Stimulated activated CD4-positive, alpha-beta T cell treated with anti-CD3 and anti-CD28 coated beads, Interleukin-1b, Interleukin-23, amount 100 ng/mL, for 48 hours (primary cell): ENCODE measurements at places on chromosomes 16 and 17.

DNA sequence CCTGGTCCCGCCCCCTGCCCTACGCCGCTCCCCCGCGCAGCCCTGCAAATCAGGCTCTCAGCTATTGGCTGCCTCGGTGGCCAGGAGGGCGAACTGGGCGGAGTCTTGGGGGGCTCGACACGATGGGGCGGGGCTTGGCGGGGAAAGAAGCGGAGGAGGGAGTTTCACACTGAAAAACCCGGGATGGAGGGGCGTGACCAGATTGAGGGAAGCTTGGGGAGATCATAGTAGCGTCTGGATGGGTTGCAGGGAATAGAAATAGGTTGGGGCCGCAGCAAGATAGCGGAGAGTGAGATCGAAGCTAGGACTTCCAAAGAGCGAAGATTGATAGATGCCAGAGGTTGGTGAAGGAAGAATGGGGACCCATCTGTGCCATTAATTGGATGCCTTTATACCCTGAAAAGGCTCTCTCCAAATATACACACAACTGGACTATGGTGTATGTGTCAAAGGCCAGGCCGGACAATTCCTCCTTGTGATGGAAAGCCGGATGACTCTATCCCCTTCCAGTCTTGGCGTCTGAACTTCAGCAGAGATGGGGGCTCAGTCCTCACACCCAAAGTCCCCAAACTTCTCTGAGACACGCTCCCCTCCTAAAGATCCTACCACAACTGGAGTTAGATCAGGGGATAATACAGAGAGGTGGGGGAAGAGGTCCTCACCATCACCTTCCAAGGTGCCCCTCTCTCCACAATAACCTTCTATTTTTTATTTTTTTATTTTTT lies 376 bp upstream of the STAC2 start:
- DNase-seq = peak; percentile 43

GRCh38 chr16:54341892-54342776 lies 55.5 kb upstream of the IRX3 start:
- DNase-seq = no peak

DNA sequence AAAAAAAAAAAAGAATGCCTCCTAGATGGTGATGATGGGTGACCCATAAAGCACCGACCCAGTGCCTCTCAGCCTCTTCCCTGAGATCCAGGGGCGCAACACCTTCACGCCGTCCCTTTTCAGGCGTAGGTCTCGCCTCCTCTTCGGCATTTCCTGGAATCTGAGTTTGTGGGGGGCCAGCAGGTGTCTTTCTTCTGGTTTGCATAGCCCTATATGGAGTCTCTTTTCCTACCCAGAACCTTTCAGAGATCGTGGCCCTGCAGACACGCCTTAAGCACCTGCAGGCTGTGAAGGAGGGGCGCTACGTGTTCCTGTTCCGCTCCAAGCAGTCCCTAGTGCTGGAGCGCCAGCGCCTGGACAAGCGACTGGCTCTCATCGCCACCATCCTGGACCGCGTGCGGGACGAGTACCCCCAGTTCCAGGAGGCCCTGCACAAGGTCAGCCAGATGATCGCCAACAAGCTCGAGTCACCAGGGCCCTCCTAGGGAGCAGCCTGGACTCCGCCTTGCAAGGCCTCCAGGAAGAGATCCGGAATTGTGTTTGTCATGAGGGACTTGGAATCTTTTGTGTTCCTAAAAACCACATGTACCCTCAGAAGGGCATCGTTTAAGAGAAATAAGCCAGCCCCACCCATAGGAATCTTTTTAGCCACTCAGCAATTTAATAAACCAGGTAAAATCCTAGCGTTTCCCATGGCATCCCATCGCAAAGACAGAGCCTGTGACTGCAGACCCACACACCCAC lies 1.9 kb upstream of the GAA start:
- DNase-seq = no peak

DNA sequence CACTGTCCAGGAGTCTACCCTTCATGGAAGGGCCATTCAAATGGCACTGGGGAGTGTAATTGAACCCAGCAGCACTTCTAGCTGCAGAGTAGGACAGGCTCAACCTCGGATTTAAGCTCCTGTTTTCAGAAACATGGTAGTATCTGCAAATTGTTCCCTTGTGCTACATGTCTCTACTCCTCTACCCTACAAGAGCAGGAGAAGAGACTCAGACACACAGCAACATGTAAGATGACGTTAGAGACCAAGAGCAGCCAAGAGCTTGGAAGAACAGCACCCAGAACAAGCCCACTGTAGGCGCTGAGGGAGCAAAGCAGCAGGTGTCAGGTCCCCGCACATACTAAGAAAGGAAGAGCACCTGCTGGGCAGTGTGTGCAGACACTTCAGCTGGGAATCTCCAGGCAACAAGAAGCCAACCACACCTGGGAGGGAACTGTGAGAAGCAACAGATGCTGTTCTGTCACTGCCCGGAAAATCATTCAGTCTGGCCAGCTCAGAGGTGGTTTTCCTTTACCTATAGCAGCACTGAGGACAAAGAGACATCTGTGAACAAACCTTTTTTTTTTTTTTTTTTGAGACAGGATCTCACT lies 35.6 kb upstream of the MNT start:
- DNase-seq = no peak

DNA sequence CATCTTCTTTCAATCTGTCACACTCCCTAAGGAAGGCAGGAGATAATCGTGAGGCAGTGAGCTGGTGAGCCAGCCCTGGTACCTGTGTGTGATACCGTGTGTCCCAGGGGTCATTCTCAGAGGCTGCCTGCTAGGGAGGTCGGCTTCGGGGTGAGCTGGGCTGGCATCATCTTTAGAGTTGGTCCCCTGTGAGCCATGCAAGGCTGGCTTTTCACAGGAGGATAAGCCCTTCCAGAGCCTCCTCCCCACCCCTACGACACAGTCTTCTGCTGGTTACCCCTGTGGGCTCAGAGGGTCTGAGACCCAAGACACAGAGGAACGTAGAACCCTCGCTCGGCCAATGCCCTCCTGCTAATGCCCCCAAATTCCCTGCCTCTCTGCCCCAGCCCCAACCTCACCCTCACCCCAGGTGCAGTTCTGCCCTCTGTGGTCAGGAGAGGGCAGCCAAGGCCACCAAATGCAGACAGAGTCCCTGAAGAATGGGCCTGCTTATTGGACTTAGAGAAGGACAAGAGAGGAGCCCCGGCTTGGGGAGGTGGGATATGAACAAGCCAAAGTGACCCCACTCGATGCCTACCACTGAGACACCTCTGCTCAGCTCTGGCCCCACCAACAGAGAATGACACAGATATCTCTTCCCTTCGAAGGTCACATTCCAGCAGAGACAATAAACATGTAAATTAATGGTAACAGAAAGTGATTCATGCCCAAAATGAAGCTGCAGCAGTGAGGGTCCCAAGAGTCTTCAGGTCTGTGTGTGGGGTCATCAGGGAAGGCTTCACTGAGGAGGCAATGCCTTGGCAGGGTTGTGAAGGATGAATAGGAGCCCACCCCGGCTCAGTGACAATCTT lies 80.8 kb upstream of the CCL1 start:
- DNase-seq = no peak

DNA sequence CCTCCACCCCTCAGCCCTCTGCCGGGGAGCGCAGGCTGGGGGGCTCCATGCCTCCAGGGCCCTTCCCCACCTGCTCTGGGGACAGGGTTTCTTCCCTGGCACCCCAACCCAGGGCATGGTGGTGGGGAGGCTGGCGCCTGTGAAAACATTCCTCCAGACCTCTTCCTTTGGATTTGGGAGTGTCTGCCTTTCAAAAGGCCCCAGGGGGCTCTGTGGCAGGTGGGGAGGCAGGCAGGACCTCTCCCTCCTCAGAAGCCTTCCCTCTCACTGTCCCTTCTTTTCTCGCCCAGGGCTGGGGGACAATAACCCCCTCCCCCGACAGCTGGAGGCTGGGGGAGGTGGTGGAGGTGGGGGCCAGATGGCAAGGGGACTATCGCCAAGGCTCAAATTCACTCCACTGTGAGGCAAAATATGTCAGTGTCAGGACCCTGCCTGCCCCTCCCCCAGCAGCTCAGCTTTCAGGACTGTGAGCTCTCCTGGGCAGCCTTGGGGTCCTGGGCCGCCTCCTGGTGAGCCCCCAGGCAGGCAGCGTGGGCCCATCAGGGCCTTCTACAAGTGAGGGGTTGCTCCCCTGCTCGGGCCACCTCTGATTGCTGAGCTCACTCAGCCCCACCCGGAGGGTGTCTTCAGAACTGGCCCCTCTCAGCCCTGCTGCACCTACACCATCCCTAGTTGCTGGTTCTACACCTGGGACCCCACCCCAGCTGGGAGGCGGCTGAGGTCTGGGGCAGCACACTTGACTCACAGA lies 1.8 kb downstream of the CDH15 start:
- DNase-seq = no peak

DNA sequence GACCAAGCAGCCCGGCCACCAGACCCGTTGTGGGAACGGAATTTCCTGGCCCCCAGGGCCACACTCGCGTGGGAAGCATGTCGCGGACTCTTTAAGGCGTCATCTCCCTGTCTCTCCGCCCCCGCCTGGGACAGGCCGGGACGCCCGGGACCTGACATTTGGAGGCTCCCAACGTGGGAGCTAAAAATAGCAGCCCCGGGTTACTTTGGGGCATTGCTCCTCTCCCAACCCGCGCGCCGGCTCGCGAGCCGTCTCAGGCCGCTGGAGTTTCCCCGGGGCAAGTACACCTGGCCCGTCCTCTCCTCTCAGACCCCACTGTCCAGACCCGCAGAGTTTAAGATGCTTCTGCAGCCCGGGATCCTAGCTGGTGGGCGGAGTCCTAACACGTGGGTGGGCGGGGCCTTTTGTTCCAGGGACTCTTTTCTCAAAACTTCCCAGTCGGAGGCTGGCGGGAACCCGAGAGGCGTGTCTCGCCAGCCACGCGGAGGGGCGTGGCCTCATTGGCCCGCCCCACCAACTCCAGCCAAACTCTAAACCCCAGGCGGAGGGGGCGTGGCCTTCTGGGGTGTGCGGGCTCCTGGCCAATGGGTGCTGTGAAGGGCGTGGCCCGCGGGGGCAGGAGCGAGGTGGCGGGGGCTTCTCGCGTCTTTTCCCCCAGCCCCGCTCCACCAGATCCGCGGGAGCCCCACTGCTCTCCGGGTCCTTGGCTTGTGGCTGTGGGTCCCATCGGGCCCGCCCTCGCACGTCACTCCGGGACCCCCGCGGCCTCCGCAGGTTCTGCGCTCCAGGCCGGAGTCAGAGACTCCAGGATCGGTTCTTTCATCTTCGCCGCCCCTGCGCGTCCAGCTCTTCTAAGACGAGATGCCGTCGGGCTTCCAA lies at the start of gene SLC2A4:
Gene SLC2A4, plus strand, starts transcription at position 645 of the 879 bp plus-strand sequence. Its CDS starts 217 bp downstream, at position 862.
- peak; percentile 92 for DNase-seq

DNA sequence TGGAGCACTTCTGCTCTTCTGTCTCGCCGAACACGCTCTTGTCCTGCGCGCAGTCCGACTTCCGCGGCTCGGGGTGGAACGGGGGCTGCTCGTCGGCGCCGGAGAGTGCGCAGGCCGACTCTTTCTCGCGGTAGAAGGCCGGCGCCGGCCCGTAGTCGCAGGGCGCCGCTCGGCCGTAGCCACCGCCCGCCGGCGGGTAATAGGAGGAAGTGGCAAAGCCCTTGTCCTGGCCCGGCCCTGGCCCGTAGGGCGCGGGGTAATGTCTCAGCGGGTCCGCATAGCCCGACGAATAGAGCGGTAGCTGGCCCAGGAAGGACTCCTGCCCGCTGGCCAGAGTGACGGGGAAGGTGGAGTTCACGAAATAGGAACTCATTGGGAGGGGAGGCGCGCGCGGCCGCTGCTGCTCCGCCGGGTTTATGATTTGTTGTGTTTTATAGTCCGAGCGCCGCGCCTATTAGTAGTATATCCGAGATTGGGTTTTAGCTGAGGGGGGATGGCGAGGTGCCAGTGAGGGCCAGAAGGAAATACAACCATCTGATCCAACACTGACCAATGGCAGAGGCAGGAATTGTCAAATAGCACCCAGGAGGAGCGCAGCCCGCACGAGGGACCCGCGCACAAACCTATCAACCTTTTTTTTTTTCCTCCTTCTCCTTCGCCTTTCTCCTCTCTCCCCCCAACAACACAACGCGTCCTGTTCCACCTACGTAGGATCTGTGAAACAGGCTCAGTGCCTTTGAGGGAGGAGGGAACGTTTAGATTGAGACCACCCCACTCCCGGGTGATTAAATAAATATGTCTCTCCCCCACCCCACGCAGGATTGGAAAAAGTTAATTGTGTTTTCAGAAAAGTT lies 4.4 kb upstream of the HOXB5 start:
- DNase-seq = no peak

- no peak for DNase-seq
These were observed 1.3 kb upstream of the DNAH2 start for GRCh38 chr17:7715936-7716886.

- no peak for DNase-seq
These were observed 36.0 kb downstream of the AIPL1 start for GRCh38 chr17:6398955-6399354.

GRCh38 chr17:55865072-55865762 lies 114.4 kb downstream of the PCTP start:
- DNase-seq = no peak

GRCh38 chr16:11475896-11476630 lies 110.7 kb downstream of the LITAF start:
- no peak for DNase-seq

DNA sequence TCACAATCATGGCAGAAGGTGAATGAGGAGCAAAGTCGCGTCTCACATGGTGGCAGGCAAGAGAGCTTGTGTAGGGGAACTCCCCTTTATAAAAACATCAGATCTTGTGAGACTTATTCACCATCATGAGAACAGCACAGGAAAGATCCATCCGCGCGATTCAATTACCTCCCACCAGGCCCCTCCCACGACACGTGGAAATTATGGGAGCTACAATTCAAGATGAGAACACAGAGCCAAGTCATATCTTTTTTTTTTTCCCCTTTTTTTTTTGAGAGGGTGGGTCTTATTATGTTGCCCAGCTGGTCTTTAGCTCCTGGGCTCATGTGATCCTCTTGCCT lies 60.0 kb downstream of the RPTOR start:
- DNase-seq = peak; percentile 12
